Effector memory CD4-positive, alpha-beta T cell (primary cell): ENCODE measurements at places on chromosomes 2 and 18.

GRCh38 chr2:180184506-180184905 is 177.4 kb upstream of the CWC22 start:
- no peak for DNase-seq
- H3K4me1 ChIP-seq: no peaks in the 10 kb centered on the region
- no peaks in the 10 kb centered on the region for H3K36me3 ChIP-seq
- no peaks in the 10 kb centered on the region for H3K27me3 ChIP-seq

DNA sequence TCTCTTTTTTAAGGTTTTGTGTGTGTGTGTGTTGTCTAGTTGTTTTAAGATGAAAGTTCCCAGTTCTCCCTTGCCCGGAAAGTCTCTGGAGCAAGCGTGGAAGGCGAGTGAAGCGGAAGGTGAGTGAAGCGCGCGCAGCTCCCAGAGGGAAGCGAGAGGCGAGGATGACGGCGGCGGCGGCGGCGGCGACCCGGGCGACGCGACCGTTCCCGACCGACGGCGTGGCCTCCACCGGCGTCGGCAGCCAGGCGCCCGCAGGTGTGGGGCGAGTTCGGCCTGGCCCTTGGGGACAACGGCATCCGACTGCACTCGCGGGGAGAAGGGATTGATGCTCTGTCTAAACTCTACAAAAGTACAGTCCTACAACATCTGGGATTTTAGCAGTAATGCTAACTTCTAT is 321.9 kb downstream of the CELF4 start:
- H3K36me3 ChIP-seq: no peaks in the 10 kb centered on the region
- H3K4me3 ChIP-seq: no peak overlapping the region
- H3K27me3 ChIP-seq: peaks cover 3% of the 10 kb centered on the region
- DNase-seq: no peak
- no peaks in the 10 kb centered on the region for H3K4me1 ChIP-seq

- no peaks in the 10 kb centered on the region for H3K4me1 ChIP-seq
- no peaks in the 10 kb centered on the region for H3K36me3 ChIP-seq
- DNase-seq: no peak
- no peak overlapping the region for H3K27ac ChIP-seq
- no peak overlapping the region for H3K4me3 ChIP-seq
These were observed 26.1 kb upstream of the CYP26B1 start for GRCh38 chr2:72173640-72174321.

DNA sequence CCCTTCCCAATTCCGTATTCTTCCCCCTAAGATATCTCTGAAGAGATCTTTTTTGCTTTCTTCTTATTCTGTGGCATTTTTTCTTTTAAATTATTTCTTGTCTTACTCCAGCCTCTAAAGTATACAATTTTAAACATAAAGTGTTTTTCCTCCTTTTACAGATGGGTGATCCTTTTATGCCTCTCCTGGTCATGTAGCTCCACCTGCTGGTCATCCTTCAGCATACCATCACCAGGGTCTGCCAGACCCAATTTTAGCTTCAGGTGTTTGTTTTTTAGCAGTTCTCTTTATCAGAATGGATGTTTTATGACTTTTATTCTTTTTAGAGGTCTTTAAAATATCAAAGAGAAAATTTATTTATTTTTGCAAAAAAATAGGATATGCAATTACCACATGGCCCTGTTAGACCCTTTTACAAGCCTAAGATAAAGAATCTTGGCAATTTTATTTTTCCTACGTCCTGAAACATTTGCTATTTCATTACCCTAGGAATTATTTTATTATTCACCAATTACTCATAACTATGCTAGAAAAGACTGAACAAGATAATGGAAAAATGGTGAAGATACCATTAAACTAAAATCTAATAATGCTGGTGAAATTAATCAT is 55.5 kb downstream of the PIGN start:
- no peak overlapping the region for H3K27ac ChIP-seq
- no peaks in the 10 kb centered on the region for H3K36me3 ChIP-seq
- no peaks in the 10 kb centered on the region for H3K27me3 ChIP-seq
- no peaks in the 10 kb centered on the region for H3K4me1 ChIP-seq

- DNase-seq: peak; percentile 69
- peaks cover 5% of the 10 kb centered on the region for H3K36me3 ChIP-seq
- no peaks in the 10 kb centered on the region for H3K27me3 ChIP-seq
- H3K27ac ChIP-seq: peak overlapping the region; percentile 93
- peak overlapping the region; percentile 7 for H3K4me3 ChIP-seq
These were observed 69.3 kb downstream of the MBP start for GRCh38 chr18:77063260-77063659.

GRCh38 chr2:2838548-2838845 is 507.4 kb upstream of the MYT1L start:
- no peak overlapping the region for H3K4me3 ChIP-seq
- DNase-seq: no peak
- no peak overlapping the region for H3K27ac ChIP-seq
- H3K27me3 ChIP-seq: no peaks in the 10 kb centered on the region

GRCh38 chr2:236934656-236935055 is 151.0 kb upstream of the COPS8 start:
- no peaks in the 10 kb centered on the region for H3K4me1 ChIP-seq
- no peak overlapping the region for H3K4me3 ChIP-seq
- H3K27ac ChIP-seq: no peak overlapping the region
- no peaks in the 10 kb centered on the region for H3K36me3 ChIP-seq

GRCh38 chr2:11298592-11298991 is 45.8 kb downstream of the ROCK2 start:
- no peak overlapping the region for H3K27ac ChIP-seq
- DNase-seq: no peak

DNA sequence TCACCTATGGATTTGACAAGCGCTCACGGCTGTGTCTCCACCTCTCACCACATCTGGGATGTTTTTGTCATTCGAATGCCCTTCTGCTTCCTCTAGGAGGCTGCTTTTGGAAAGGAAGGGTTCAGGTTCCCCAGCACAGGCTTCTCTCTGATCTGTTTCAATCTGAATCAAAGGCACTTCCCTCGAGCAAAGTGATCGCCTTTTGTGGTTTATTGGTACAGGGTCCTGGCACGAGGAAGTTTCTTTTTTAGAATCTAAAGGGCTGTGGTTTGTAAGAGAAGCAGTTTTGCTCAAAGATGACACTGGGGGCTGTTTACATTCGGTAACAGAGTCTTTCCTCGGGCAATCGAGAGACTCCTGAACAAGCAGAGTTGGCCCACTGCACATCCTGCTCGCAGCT is 145.0 kb downstream of the DAW1 start:
- H3K4me1 ChIP-seq: no peaks in the 10 kb centered on the region
- no peaks in the 10 kb centered on the region for H3K27me3 ChIP-seq
- H3K36me3 ChIP-seq: no peaks in the 10 kb centered on the region
- H3K4me3 ChIP-seq: no peak overlapping the region

DNA sequence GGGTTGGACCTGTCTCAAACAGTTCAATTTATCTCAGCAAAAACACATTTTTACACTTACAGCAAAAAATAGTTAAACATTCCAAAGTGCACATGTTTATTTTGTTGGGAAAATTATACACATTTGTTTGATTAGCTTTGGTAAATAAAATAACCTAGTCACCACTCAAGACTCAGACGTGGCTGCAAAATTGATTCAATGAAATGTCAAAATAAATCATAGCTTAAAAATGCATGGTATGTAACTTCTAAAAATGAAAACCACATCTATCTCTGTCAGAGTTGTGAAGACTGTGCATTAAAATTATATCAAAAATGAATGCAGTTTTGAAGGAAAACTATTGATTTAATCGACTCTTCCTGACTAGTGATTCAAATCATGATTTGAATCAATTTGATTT is 56.7 kb downstream of the GALNT14 start:
- no peak for DNase-seq
- no peaks in the 10 kb centered on the region for H3K36me3 ChIP-seq
- no peak overlapping the region for H3K4me3 ChIP-seq
- H3K27ac ChIP-seq: no peak overlapping the region

- H3K4me1 ChIP-seq: no peaks in the 10 kb centered on the region
- H3K36me3 ChIP-seq: peaks cover 18% of the 10 kb centered on the region
- no peak for DNase-seq
- no peak overlapping the region for H3K4me3 ChIP-seq
- no peaks in the 10 kb centered on the region for H3K27me3 ChIP-seq
- H3K27ac ChIP-seq: no peak overlapping the region
These were observed 30.7 kb downstream of the METTL4 start for GRCh38 chr18:2540575-2540974.

DNA sequence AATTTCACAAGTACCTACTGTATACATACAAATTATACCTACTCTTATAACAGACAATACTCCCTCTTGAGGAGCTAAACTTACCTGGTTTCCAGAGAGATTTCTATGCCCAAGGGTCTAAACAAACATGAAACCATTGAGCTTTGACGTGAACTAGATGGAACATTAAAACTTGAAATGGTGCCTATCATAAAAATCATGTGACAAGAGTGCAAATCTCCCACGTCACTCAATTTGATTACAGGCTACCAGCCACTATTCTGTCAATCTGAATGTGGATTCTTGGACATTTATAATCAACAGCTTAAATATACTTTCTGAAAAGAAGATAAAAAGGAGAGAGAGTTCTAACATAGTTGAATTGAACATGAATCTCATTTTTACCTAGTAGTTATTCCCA is 297.1 kb upstream of the SESTD1 start:
- H3K27ac ChIP-seq: no peak overlapping the region
- H3K36me3 ChIP-seq: no peaks in the 10 kb centered on the region
- DNase-seq: no peak
- no peaks in the 10 kb centered on the region for H3K4me1 ChIP-seq
- no peaks in the 10 kb centered on the region for H3K27me3 ChIP-seq
- H3K4me3 ChIP-seq: no peak overlapping the region

DNA sequence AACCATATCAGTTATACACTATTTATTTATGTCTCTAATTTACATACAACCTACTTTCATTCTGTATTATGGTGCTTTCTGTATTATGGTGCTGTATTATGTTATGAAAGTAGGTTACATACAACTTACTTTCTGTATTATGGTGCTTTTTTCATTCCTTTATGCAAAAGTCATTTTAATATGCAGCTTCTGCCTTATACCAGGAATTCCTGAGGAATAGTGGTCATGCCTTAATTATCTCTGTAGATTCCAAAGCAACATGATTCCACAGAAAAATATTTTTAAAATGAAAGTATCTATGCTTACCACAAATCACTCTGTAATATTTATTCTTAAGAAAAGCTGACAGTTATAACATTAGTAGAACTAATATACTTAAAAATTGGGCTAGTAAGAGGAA is 922.0 kb upstream of the NRXN1 start:
- H3K4me1 ChIP-seq: no peaks in the 10 kb centered on the region
- no peaks in the 10 kb centered on the region for H3K36me3 ChIP-seq
- H3K27me3 ChIP-seq: no peaks in the 10 kb centered on the region

- H3K36me3 ChIP-seq: no peaks in the 10 kb centered on the region
- H3K27me3 ChIP-seq: no peaks in the 10 kb centered on the region
- no peak for DNase-seq
These were observed 243.8 kb downstream of the CELF4 start for GRCh38 chr18:37321582-37322491.

- no peaks in the 10 kb centered on the region for H3K36me3 ChIP-seq
- no peak overlapping the region for H3K4me3 ChIP-seq
These were observed 87.5 kb upstream of the CTAGE1 start for GRCh38 chr18:22505141-22505591.

DNA sequence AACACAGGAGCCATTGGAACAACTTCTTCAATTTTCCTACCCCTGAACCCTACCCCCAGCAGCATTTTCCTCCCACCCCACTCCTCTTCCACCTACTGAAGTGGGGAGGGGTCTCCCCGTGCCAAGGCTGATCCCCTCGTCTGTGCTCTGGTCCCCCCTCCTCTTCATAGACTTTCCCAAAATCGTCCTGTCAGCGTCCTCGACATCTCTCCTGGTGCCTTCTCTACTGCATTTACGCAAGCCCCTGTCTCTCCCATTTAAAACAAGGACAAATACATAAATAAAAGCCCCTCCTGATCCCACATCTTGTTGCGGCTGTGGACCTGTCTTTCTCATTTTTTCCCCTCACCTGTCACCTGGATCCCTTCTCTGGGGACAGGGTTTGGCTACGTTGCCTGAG is 42.2 kb downstream of the EMX1 start:
- H3K4me3 ChIP-seq: no peak overlapping the region
- no peaks in the 10 kb centered on the region for H3K4me1 ChIP-seq
- no peak overlapping the region for H3K27ac ChIP-seq
- H3K36me3 ChIP-seq: no peaks in the 10 kb centered on the region
- no peaks in the 10 kb centered on the region for H3K27me3 ChIP-seq

DNA sequence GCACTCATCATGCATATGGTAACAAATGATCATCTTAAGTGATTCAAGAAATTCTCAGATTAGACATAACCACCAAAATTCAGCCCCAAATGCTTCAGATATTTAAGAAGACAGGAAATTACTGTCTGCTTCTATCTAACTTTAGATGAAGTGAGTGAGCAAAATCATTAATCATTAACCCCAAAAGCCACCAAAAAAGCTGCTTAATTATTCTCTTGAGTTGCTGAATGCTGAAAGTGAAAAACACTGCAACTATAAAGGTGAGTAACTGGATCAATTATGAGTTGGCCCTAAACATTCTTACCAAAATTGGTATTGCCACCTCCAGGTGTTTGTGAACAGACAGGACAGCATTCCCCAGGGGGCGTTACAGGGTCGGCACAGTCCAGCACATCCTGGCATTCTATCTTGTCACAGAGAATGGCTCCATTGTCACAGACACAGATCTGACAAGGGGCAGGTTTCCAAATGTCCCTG is 69.6 kb downstream of the COL5A2 start:
- DNase-seq: no peak
- H3K36me3 ChIP-seq: no peaks in the 10 kb centered on the region
- H3K4me1 ChIP-seq: no peaks in the 10 kb centered on the region

DNA sequence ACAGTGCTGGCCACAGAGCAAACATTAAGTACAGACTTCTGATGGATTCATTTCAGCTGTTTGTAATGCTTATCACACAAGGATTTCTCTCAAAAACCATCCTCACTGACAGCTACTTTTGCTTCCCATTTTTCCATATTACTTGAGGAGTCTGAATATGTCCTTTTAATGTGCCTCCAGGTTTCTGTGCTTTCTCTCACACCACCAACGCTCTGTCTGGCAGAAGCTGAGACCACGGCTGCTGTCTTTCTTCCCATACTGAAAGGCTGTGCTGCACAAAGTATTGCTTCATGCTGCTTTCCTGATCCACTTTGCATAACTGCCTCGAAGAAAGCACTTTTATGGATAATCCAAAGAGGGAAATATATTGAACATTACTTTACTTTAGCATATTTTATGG is 312.1 kb upstream of the ZEB2 start:
- H3K27ac ChIP-seq: no peak overlapping the region
- no peaks in the 10 kb centered on the region for H3K36me3 ChIP-seq
- no peak for DNase-seq
- H3K27me3 ChIP-seq: no peaks in the 10 kb centered on the region
